ENCODE measurements at places on chromosomes 2 and 18. TPM values are rescaled to one million over a fixed set of nuclear protein-coding genes. Genes with fewer than 3 reads are reported as not detected.

GRCh38 chr2:238263204-238264071, 23.6 kb upstream of the HES6 start:
- DNase-seq: no peak

DNA sequence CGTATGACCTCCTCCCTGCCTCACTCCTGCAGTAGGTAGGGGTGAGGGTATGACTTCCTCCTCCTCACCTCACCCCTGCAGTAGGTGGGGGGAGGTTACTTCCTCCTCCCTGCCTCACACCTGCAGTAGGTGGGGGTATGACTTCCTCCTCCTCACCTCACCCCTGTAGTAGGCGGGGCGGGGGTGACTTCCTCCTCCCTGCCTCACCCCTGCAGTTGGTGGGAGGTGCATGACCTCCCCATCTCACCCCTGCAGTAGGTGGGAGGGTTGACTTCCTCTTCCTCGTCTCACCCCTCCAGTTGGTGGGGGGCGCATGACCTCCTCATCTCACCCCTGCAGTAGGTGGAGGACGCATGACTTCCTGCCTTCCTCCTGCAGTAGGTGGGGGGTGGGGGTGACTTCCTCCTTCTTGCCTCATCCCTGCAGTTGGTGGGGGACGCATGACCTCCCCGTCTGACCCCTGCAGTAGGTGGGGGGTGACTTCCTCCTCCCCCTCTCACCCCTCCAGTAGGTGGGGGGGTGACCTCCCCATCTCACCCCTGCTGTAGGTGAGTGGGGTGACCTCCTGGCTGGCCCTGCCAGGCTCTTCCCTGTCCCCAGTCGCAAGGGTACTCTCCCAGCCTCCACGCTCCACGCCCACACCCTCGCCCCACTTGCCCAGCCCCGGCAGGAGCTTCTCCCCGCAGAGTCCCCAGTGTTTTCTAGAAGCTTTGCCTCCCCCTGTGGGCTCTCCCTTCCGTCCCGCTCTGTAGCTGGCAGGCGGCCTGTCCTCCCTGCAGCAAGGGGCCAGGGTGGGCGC, 39.3 kb downstream of the TSHZ1 start:
- DNase-seq: no peak

GRCh38 chr2:240200230-240201051, 60.0 kb upstream of the OTOS start:
- DNase-seq: no peak

DNA sequence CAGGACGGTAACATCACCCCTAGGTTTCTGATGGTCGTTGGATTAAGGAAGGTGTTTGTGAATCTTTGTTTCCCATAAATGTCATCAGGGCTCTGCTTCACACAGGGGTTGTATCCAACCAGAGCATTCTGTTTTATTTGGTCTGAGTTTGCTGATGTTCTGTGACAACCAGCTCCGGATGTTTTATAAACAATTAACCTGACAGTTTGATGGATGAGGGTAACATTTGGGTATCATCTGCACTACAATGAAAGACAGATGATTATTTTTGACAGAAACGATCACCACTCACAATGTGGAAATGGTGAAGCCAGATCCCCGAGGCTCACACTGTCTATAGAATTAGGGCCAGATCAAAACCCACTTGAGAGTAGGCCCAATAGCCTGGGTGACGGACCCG, 107.1 kb downstream of the CDC42EP3 start:
- no peak for DNase-seq

- DNase-seq: no peak
These were observed 12.7 kb upstream of the EFR3B start for GRCh38 chr2:25029183-25029554.

DNA sequence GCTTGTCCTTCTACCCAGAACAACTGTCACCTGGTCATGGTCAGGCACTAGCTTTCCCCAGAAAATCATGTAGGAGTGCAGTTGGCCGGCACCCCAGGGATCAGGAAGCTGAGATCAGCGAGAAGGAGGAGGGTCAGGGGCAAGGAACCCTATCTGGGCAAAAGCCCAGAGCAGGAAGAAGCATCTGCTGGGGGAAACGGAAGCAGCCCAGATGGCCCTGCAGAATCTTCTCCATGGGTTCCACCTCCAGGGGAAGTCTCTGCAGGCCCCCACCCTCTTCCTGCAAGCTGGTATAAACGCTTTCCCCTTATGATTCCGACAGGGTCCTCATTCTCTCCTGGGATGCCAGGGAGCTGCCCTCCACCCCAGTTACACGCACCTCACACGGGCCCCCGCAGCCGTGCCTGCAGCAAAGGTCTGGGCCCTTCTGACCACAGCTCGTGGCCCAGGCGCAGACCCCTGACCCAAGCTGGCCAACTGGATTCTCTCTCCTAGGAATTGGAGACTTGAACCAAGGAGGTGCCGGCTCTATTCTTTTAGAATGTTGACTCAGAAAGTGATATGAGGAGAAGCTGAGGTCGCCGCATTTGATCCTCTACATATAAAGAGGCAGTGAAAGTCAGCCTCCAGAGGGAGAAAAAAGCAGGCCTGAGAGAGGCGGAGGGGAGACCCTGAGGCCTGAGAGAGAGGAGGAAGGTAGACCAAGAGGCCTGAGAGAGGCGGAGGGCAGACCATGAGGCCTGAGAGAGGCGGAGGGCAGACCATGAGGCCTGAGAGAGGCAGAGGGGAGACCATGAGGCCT, 71.0 kb downstream of the STPG4 start:
- DNase-seq: no peak

- no peak for DNase-seq
These were observed 23.8 kb upstream of the CCL20 start for GRCh38 chr2:227789803-227790202.

DNA sequence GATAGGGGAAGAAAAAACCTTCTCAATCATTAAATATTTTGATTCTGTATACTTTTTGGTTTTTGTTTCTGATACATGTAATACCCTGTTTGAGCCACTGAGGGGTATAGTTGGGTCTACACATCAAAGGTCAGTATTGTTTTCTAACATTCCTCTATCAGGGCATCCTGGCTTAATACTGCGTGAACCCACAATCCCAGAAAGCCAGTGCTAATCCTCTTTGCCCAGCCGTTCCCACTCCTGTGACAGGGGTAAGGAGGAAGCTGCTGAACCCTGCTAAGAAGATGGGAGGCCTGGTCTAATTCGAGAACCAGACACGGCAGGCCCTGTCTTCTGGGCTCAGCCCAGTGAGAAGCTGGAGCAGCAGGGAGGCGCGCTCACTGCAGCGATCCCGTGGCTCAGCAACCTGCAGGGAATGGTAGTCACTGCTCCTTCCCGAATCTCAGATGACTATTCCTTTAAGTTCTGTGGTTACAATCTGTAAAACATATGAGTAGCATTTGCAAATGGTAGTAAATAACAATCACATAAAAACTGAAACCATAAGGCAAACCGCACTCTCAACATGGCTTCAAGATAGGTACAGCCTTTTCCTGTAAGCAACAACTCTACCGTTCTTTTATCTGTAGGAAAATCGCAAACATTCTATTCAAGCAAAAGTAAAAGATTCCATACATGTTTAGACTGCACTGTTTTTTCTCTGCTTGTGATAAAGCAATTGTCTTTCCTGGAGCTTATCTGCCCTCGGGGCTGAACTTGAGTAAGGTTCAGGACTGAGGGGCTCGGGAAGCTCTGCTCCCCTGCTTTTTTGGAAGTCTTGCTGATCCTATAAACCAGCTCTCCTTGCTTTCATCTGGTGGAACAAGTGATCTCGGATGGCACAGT, 87.0 kb downstream of the EPB41L3 start:
- DNase-seq: no peak

DNA sequence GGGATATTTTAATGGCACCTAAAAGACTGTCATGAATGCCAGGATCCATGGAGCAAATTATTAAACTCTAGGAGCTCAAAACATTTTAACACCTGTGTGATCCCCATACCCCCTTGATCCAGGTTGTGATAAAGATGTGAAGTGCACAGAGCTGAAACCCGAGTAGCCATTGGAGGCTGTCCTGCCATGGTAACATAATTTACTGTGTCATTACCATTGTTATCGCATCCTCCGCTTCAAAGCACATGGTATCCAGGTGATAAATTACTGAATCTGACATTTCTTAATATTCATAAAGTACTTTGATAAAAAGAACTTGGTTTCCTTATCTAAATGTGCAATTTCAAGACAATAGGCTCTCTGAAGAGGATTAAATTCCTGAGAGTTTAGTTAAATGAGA, 109.3 kb downstream of the CHST9 start:
- DNase-seq: no peak

DNA sequence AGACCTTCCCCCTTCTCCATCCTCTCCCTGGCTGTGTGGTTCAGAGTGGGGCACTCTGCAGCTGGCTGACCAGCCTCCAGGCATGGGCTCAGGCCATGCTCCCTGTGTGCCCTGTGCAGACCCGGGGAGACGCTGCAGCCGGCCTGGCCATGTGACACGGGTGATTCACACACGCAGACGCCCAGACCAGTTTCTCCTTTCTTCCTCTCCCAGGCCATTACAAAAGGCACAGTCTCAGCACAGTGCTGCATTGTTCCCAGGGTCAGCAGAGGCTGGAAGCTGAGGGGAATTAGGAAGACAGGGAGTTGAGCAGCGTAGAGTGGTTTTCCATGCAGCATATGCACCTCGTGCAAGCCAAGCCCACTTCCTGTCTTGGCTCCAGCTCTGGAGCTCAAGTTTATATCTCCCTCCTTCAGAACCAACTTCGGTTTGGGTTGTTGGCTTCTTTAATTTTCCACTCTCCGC, 288.5 kb downstream of the TNS1 start:
- no peak for DNase-seq

- no peak for DNase-seq
These were observed 7.1 kb downstream of the KCNE4 start for GRCh38 chr2:223058952-223059716.

- DNase-seq: no peak
These were observed 38.1 kb downstream of the PKDCC start for GRCh38 chr2:42085706-42086487.

DNA sequence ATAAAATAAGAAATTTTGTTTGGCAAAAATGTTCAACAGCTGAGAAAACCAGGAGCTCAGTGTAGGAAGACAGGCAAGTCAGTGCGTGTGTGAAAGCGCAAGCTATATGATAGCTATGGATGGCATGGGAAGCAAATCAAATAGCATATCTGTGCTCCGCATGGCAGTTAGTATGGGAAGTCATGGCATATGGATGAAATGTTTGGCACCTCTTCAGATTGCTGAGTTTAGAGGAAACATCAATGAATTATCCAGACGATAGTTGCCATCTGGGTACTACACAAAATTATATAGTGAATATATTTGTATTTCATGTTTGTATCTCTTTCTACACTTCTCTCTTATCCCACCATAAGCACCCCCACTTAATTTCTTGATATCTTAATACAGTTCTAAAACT, 85.9 kb upstream of the TWSG1 start:
- DNase-seq: no peak

GRCh38 chr18:68509902-68510301, 205.0 kb downstream of the TMX3 start:
- DNase-seq: no peak

DNA sequence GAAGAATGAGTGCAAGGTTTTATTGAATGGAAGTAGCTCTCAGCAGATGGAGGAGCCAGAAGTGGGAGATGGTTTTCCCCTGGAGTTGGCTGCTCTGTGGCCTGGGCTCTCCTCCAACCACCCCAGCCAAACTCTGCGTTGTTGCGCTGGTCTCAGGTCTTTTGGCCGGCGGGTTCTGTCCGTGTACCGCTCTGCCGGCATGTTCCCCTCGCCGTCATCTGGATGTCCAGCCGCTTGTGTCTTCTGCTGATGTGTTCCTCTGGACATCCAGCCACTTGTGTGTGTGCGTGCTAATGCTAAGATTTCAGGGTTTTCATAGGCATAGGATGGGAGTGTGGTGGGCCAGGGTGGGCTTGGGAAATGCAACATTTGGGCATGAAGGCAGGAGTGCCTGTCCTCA, 1311.3 kb upstream of the TMEFF2 start:
- no peak for DNase-seq

DNA sequence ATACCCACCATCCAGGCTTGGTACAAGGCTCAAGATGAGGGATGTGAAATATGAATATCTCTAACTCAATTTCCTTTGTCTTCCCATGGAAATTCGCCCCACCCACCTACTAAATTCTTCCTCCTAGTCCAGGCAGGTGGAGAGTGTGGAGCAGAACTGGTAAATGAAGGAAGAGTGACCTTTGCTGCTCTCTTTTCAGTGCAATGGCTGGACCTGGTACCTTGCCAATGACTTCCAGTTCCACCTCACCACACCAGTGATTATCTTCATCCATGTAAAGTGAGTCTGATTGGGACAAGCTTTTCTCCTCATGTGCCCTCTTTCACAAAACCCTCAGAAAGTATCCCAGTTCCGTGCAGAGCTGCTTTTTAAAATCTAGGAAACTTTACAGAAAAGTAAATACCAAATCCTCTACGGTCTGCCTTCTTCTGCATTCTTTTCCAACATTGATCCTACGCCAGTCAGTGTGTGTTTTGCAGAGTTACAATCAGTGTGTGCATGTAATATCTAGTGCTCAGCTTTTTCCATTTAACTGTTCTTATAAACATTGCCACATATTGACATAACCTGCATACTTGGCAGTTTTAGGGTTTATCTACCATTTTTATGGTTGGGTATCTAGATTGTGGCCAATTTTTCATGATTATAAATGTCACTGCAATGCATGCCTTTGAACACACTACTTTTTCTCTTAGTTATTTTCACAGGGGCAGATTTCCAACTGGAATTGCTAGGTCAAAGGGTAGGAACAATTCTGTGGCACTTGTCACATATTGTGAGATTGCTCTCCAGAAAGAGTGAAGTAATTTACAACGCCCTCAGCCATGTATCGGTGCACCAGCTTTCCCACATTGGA, 86.5 kb upstream of the SEC11C start:
- no peak for DNase-seq

- no peak for DNase-seq
These were observed 1.4 kb downstream of the NEDD4L start for GRCh38 chr18:58045242-58046092.

ACVR2A gene
- total RNA-seq: 12.3 TPM

MRPL44 gene
- total RNA-seq: 24.6 TPM

NCK2 gene
- total RNA-seq: 55.5 TPM

SKOR2 gene
- total RNA-seq: not detected

PDE1A gene
- 0.69 TPM for total RNA-seq

NFATC1 gene
- total RNA-seq: 7.1 TPM

TMEFF2 gene
- total RNA-seq: 1.4 TPM

CCDC85A gene
- 0.51 TPM for total RNA-seq

DYTN gene
- not detected for total RNA-seq

POU3F3 gene
- 7.7 TPM for total RNA-seq

CDH7 gene
- total RNA-seq: not detected
